Pancreas (tissue), 10 donors: ENCODE measurements at places on chromosomes 11 and 22.

DNA sequence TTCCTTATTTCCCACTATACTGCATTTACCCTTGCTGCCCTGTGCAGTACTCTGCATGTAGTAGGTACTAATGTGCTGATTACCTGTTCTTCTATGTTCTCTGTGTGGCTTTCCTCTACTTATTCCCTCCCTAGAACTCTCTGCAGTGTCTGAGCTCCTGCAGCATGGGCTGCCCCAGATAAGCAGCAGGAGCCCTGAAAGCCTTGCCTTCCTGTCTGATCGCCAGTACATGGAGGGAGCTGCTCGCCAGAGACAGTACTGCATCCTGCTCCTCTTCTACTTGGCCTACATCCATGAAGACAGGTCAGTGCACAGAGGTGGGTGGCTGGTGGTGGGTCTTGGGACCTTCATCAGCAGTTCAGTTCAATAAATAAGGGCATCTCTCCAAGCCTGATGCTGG lies 42.2 kb upstream of the CCDC134 start:
- no peak for DNase-seq

- DNase-seq, result no peak
Observed at GRCh38 chr11:15929371-15929901, 426.9 kb downstream of the SOX6 start.

DNA sequence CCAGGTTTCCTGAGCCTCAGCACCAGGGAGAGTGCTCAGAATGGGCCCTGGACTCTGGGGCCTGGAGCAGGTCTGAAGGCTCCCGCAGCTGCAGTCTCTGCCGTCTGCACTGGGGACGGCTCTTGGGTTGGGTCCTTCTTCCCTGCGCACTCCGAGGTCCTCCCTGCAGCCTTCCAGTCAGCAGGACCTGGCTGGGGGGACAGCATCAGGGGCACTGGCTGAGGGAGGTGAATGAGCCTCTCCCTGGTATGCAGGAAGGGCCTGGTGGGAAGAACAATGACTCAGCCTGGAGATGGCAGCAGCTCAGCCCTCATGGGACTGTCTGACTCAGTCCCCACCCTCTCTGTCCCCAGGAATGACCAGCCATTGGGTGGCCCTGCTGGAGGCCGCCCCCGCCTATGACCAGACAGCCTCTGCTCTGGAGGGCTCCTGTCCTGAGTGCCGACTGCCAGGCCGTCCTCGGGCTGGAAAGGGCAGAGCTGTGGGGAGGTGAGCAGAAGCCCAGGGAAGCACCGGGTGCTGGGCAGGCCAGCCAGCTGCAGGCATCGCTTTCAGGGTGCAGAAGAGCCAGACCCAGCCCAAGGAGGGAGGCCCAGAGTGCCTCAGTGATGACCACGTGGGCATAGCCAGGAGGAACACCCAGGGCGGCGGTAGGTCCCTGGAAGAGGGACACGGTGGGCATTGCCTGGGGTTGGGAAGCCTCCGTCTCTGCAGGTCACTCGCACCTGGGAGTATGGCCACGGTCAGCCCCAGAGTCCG lies 455.0 kb downstream of the BRD1 start:
- no peak for DNase-seq

DNA sequence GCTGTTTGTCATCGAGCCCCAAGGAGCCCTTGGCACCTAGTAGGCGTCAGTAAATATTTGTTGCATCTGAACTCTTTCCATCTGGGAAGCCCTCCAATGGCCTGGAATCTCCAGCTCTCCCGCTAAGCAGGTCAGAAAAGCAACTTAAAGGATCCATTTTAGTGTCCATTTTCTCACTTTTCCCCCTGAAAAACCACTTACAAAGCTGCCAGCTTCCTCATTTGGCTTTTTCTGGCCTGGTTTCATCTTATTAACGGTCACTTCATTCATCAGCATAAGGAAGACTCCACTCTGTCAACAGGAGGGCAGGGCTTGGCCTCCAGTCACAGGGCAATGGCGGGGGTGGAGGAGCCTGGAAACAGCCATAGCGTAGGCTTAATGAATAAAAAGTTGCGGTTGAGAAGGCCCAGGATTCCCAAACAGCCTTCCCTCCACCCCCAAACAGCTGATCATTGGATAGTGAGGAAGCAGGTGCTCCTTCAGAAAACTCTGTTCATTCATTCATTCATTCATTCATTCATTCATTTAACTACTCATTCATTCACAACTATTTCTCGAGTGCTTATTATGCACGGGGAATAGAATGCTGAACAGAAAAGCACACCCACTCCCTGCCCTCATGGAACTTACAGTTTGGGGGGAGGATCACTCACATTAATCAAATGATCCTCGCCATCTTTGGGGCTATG lies 104.5 kb upstream of the RCN1 start:
- DNase-seq, result no peak

- no peak for DNase-seq
Observed at GRCh38 chr11:86473991-86474833, 99.5 kb downstream of the CCDC81 start.

DNA sequence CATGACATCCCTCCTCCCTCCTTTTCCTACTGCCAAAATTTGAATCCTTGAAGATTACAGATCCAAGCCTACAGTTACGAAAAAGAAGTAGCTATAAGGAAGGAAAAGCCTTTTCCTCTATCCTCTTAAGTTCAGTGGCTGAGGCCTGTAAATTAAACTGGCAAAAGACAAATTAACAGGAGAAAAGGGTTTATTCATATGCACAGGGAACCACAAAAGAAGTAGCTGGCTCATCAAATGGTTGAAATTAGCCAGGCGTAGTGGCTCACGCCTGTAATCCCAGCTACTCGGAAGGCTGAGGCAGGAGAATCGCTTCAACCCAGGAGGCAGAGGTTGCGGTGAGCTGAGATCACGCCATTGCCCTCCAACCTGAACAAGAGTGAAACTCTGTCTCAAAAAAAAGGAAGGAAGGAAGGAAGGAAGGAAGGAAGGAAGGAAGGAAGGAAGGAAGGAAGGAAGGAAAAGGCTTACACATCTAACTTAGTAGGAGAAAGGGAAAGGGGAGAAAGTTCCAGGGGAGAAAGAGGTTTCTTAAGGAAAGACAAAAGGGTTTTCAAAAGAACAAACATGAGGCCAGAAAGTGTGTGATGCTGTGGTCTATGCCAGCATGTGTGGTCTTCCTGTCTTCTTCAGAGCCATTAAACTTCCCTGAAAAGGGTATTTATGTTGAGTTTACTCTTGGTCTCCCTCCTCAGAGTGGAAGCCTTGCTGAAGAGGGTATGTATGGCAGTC lies 5.1 kb upstream of the SMPD1 start:
- no peak for DNase-seq

DNA sequence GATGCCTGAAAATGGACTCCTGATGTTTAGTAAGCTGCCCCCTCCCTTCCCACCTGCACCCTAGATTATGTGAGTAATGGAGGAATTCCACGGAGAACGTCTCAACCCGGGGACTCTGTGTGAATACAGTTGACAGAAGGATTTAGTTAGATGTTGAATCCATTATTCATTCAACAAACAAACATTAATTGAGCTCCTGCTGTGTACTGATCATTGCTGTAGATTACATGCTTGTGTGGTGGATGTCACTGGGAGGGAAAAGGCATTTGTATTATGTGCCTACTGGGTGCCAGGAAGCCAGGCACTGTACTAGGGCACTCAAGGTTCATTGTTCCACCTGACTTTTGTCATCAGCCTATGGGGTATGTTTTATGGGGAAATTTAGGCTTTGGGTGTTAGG lies 22.9 kb upstream of the CRYBB3 start:
- DNase-seq, result no peak

DNA sequence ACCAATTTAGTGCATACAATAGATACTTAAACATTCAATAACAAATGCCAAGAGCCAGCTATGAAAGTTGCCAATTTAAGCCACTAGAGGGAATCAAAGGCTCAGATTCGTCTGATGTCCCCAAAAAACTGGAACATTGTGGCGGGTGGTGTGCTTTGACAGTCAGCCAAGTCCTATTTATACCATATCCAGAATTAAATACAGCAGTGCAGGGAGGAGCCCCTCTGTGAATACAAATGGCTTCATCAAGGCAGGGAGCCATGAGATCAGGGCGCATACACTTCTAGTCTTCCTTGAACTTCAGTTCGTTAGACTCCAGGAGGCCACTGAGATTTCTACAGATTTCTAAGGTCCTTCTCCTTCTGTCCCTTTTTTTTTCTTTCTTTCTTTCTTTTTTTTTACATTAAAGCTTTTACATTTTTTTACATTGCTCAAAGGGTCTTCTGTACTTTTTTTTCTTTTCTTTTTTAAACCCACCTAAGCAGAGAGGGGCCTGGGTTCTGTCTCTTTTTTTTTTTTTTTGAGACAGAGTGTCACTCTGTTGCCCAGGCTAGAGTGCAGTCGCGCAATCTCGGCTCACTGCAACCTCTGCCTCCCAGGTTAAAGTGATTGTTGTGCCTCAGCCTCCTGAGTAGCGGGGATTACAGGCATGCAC lies 41.5 kb upstream of the HSPA8 start:
- DNase-seq, result peak; percentile 25

DNA sequence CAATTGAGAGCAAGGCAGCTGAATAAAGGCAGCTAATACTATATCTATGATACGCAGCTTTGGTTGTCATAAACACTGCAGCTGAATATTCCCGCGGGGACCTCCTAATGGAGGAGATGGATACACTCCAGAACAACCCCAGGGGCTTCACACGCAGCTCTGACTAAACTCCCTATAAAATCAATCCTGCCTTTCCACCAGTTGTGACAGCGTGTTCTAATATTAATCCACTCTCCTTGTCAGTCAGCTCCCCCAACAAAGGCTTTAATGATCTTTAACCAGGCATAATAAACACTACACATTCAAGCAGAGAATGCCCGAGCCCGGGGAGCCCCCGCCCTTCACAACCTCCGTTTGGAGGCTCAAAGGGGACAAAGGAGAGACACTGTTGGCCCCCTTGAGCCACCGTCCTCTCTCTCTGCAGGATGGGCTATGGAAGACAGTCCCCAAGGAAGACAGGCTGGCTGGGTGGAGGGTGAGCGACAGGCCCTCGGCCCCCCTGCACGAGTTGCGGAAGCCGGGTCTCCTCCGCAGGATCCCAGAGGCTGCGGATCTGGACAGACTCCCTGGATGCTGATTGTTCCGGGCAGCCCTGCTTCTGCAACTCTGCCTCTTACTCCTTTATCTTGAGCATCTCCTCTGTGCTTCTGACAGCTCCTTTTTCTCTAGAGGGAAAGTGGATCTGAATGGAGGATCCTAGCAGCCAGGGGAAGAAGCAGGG lies 565.2 kb downstream of the BUD13 start:
- DNase-seq, result no peak

DNA sequence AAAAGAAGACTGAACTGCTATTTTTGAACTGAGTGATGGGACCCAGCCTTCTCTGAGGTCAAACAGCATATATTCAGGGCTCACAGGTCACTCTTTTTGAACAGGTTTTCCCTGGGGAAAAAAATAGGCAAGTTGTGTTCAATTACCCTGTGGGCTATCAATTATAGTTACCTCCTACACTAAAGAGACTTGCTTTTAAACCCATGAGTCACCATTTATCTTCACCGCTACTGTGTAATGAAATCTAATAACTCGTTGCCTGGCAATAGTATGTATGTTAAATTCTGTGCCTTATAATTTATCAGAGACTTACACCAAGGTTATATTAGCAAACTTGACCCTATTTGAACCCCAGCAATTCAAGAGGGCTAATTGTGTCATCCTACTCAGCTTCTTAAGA lies 98.5 kb downstream of the CYP2R1 start:
- no peak for DNase-seq

- DNase-seq, result no peak
Observed at GRCh38 chr11:64222651-64223000, 3.4 kb downstream of the TRPT1 start.

DNA sequence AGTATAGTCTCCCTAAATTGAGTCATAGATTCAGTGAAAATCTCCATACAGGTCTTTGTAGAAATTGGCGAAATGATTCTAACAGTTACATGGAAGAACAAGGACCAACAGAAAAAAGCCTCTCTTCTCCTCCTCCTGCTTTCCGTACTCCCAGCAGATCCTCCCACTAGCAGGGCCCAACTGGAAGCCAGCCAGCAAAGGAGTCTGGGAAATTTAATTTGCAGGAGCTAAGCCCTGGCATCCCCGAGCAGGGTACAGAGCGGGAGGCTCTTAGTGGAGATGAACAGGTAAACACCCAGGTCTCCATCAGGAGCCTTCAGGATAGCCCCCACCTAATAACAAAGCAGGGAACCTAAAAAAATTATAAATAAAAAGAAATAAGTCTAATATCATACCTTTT lies 1473.8 kb downstream of the TBC1D22A start:
- no peak for DNase-seq

- no peak for DNase-seq
Observed at GRCh38 chr22:48612077-48612995, 1215.3 kb downstream of the BRD1 start.

DNA sequence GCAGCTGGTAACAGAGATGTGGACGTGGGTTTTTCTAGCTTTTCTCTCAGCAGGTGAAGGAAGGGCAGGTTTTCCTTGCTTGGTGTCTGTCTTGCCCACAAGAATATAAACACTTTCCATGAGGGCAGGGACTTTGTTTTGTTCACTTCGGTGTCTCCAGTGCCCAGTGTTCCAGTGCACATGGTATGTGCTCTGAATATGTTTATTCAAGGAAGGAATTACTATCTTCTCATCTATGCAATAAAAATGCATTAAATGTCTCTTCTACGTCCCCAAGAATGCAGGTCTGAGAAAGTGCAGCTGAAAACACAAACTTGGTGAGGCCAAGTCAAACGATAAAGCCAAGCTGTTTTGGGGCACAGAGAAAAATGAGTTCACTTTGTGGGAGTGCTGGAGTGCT lies 56.3 kb upstream of the PLET1 start:
- no peak for DNase-seq

GRCh38 chr11:34064291-34064690 lies 12.8 kb downstream of the CAPRIN1 start:
- DNase-seq, result no peak

DNA sequence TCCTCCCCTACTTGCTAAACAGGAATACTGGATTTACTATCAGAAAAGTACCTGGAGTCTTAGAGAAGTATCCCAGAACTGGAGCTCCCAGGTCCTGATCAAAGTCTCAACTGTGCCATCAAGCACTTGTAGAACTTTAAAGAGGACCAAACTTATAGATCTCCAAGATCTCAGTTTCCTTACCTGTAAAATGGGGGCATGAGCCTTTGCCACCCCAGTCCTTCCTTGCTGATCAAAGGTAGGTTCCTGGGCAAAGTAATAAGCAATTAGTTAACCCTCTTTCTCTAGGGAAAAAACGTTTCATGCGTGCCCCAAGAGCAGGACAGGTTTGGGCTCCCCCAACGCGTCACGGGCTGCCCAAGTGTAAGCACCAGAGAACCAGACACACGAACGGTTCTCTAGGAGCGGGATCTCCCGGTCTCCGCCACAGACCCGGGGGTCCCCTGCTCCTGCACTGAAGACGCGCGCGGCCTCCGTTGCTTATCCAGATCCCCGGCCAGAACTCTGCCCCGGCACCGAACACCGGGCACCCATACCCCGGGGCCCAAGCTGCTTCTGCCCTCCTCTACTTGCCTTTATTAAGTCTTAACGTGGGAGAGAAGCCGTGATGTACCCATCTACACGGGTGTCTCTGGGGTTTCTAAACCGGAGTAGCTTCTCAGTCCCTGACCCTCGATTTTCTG lies 505 bp downstream of the ZNF214 start:
- DNase-seq, result peak; percentile 7
